Stimulated activated CD4-positive, alpha-beta T cell treated with anti-CD3 and anti-CD28 coated beads, Interleukin-15, amount 100 ng/mL, for 48 hours (primary cell): ENCODE measurements at places on chromosomes 12 and 14.

DNA sequence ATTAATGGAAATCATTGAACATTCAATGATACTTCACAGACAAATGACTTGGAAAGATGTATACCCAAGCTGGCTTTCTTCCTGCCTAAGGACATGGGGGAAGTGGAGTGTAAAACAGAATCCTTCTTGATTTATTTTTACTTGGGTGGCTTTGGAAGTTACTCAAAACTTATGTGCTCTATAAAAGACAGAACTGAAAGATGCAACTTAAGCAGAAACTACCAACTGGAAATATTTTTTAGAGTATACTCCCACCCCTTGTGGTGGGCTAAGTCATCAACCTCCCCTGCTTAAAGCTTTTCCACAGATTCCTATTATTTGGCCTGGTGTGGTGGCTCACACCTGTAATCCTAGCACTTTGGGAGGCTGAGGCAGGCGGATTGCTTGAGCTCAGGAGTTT, 126.0 kb upstream of the ATP2B1 start:
- no peak for DNase-seq

- DNase-seq = no peak
These were observed 64.6 kb downstream of the PTPN21 start for GRCh38 chr14:88490168-88490567.

DNA sequence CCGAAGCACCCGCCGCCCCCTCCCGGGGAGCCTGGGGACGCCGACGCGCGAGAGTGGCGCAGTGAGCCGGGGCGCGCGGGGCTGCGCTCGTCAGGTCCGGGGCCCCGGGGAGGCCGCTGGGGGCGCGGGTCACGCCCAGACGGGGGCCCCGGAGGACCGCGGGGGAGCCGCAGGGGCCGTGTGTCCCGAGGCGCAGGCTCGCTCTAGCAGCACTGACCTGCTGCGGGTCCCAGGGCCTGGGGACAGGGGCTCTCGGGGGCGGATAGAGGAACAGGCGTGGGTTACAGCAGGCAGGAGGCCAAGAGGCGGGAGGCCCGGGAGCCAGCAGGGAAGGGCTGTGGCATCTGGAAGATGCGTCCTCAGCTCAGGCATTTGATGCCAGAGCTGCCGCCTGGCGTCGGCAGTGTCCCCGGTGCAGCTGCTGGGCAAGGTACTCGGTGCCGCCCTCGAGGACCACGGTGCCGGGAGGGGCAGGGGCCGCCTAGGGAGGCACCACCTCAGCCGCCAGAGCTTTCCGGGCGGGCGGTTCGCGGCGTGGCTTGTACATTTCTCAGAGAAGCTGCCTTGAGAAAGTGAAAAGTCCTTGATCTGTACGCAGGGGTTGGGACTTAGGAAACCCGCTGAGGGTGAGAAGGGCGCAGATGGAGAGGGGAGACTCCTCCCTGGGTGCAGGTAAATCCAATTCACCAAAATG, 1.2 kb downstream of the WNT5B start:
- no peak for DNase-seq

DNA sequence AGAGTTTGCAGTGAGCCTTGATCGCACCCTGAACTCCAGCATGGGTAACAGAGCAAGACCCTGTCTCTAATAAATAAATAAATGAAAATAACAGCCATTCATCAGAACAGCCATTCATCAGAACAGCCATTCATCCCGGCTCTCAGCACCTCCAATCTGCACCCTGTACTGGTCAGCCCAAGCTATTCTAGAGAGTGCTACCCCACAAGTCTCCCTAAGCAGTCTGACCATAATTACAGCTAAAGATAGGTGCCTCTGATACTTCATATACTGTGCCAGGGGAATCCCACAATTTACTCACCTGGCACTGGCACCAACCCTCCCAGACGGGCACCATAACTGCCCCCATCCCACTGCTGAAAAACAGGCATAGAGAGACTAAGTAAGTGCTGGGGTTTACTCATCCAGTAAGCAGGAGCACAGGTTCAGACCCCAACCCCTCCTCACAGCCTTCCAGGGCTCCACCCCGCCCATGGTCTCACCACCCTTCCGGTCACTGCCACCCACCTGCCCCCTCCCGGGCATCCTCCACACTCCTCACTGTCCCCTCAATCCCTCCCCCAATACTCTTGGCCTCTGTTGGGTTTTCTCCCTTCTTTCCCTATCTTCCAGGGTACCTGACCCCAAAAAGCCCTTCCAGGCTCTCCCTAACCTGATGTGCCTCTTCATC, 15.2 kb upstream of the EIF5 start:
- DNase-seq = no peak

GRCh38 chr12:89353188-89353822, 1.0 kb upstream of the DUSP6 start:
- DNase-seq = peak; percentile 37

GRCh38 chr12:67517181-67517887, 131.2 kb upstream of the DYRK2 start:
- DNase-seq = no peak

DNA sequence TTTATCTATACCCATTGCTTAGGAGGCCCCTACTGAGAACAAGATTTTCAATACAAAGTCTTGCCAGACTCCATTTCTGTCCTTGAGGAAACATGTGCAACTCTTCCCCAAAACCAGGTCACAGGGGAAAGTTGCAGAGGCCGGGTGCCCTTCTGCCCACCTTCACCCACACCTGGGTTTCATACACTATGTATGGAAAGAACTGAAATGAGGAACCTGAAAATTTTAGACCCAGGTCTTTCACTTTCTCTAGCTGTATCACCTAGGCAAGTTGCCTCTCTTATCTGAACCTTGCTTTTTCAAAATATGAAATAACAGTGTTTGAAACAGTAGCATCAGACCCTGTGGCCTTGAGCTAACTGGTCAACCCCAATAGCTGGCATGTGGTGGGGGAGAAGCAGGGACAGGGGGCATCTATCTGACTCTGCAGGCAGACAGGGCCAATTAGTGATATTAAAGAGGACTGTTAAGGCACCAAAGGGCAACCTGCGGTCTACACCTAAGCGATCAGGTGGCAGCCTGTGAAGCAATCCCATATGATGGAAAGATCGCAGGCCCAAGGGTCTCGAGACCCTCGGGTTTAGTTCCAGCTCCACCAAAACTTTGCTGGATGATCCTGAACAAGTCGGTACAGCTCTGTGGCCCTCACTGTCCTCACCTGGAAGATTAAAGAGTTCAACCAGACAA, 346.5 kb downstream of the BCL11B start:
- DNase-seq = no peak

DNA sequence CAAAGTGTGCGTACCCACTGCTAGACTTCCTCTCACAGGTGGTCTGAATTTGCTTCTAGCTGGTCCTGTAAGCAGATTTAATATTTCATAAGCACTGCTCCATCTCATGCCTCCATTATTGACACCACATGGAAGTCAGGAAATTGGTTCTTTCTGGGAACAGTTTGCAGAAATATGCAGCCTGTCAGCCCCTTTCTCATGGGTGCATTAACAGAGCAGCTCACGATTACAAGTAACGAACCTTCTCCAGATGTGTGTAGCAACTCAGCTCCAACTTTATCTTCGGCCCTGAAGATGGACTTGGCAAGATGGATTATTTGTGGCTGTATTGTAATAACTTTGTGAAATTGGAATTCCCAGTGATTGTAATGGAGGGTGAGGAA, 214.5 kb upstream of the DDHD1 start:
- no peak for DNase-seq

- no peak for DNase-seq
These were observed 65.4 kb downstream of the FGD6 start for GRCh38 chr12:95151821-95152220.

GRCh38 chr14:101709533-101709881, 52.0 kb upstream of the PPP2R5C start:
- no peak for DNase-seq

DNA sequence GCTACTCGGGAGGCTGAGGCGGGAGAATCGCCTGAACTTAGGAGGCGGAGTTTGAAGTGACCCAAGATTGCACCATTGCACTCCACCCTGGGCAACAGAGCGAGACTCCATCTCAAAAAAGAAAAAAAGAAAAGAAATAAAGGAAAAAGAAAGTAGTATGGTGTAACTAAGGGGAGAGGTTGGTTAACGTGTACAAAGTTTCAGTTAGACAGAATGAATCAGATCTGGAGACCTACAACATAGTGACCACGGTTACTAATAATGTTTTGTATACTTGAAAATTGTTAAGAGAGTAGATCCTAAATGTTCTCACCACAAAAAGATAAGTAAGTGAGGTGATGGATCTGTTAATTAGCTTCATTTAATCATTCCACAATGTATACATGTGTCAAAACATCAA, 1208.8 kb downstream of the VRK1 start:
- DNase-seq = no peak

DNA sequence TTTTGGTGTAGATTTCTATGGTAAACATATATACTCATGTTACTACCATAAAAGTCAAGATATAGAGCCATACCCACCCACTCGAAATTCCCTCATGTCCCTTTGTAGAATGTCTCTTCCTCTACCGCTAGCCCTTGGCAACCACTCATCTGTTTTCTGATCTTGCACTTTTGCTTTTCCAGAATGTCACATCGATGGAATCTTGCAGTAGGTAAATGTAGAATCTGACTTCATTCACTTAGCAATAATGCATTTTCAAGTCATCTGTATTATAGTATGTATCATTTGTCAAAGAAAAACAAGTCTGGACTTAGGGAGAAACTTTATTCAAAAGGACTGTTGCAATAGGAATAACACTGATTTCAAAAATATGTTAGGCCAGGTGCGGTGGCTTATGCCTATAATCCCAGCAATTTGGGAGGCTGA, 19.3 kb upstream of the CLEC2D start:
- no peak for DNase-seq

DNA sequence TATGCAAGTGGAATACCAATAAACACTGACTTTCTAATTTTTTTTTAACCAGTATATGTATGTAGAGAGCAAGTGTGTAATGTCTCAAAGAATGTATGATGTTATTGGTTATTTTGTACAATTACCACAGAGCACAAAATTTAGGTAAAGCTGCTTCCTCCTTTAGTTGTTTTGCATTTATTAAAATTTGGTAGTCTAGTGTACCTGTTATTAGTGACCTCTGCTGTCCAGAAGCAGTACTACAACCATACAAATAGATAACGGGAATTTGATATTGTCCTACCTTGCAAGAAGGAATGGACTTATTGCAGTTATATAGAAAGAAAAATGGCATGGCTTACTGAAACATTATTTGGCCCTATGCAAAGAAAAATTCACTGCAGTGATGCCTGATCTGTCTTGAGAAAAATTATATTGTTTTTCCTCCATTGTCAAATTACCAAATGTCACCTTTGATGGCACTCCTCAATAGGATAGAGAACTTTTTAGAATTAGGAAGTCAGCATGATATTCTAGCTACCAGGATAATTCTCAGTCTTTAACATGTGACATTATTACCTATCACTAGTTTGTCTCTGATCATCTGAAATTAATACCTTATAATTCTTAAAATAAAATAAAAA, 153.9 kb upstream of the RMST start:
- no peak for DNase-seq

DNA sequence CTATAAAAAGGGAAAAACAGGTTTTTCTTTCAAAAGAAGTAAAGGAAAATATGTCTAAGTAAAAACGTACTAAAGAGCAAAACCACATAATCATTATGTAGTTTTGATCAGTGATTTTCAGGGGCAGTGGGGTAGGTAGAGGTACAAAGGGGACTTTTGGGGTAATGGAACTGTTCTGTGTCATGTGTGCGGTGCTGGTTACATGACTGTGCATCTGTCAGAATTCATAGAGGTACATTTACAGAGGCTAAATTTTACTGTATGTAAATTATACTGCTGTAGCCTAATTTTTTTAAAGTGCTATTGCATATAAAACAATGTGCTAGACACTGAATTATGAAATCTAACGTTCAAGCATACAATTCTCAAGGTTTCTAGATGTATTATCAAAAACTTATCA, 2.0 kb downstream of the ESR2 start:
- DNase-seq = no peak

- DNase-seq = no peak
These were observed 41.2 kb downstream of the NEUROD4 start for GRCh38 chr12:55061024-55061423.
